ENCODE measurements at places on chromosomes 5 and 9.

DNA sequence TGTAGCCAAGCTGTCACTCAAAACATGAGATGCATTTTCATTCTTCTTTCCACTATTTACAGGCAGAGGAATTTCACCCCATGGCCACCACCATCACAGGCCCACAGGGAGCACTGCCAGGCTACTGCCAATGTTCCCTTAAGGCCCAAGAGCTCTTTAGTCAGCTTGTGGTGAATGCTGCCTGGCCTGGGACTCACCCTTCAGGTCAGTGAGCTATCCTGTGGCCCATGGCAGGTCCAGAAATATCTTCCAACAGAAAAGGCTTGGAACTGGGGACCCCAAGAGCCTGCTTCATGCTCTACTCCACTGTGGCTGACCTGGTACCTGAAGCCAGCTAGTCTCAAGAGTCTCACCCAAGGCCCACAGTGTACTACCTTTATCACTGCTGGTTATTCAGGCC, 1518.7 kb upstream of the CDH9 start:
- DNase-seq, result no peak

GRCh38 chr5:1681955-1682354, 117.7 kb downstream of the MRPL36 start:
- DNase-seq, result no peak

DNA sequence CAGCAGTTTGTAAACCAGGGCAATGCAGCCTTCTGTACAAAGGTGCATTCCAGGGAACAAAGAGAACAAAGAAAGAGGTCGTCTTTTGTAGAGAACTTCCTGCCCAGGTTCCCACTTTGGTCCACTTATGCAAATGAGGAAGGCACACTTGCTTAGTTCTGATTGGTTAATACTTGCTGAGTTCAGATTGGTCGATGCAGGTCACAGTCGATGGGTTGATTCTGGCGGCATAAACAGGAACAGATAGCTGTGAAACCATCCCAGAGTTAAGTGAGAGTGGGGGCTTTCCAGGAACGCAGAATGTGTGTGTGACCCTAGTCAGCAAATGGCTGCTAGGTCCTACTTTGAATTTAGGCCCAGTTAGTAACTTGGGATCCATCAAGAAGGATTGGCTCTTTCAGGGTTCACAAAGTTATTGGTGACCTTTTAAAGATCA, 1.8 kb upstream of the ADAMTS13 start:
- DNase-seq, result no peak

- DNase-seq, result no peak
Measured at GRCh38 chr9:7115606-7116005, 357.8 kb downstream of the KDM4C start.

GRCh38 chr9:73680831-73681230, 529.2 kb downstream of the ANXA1 start:
- DNase-seq, result no peak

- DNase-seq, result no peak
Measured at GRCh38 chr5:155906046-155906445, 420.9 kb upstream of the SGCD start.

GRCh38 chr5:175878021-175878420, 6.6 kb downstream of the CPLX2 start:
- DNase-seq, result no peak

GRCh38 chr5:171939951-171940350, 66.5 kb downstream of the FBXW11 start:
- DNase-seq, result no peak

- DNase-seq, result no peak
Measured at GRCh38 chr9:8256880-8257279, 457.3 kb upstream of the DMAC1 start.

DNA sequence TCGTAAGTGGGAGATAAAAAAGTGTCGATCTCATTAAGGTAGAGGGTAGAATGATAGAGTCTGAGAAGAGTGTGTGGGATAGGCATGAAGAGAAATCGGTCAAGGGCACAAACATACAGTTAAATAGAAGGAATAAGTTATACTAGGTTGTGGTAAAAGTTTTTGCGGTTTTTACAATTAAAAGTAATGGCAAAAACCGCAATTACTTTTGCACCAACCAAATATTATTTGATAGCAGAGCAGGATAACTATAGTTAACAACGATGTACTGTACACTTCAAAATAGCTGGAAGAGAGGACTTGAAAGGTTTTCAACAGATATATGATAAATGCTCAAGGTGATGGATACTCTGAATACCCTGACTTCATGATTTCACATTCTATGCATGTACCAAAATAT, 135.8 kb upstream of the CDH12 start:
- no peak for DNase-seq
